ENCODE measurements at places on chromosomes 5 and 9.
A peak's percentile ranks its signal among the peaks of the same experiment; 100 is the strongest.

- DNase-seq = no peak
Measured at GRCh38 chr9:98818764-98819163, 11.3 kb downstream of the GALNT12 start.

- no peak for DNase-seq
Measured at GRCh38 chr5:147966326-147966725, 60.0 kb upstream of the C5orf46 start.

- DNase-seq = no peak
Measured at GRCh38 chr5:58938563-58939424, 355.9 kb downstream of the RAB3C start.

GRCh38 chr5:170277867-170278281 is 19.7 kb downstream of the LCP2 start:
- no peak for DNase-seq

GRCh38 chr5:56457887-56458812 is 225.0 kb upstream of the ANKRD55 start:
- no peak for DNase-seq

DNA sequence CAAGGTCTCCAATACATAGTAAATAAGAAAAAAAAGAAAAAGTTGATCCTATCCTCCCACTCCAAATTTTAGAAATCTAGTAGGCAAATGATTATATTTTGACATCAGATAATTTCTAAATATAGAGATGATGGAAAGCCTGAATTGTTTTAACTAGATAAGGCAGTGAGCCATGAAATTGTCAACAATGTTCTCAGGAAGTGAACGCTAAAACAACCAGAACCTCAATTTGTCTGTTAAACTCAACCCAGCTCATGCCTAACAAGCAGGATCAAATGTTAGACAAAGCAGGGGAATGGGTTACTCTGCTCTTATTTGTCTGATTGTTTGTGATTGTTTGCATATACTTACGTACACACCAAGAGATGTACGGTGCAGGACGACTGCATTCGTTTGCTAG is 49.2 kb downstream of the ESM1 start:
- no peak for DNase-seq

DNA sequence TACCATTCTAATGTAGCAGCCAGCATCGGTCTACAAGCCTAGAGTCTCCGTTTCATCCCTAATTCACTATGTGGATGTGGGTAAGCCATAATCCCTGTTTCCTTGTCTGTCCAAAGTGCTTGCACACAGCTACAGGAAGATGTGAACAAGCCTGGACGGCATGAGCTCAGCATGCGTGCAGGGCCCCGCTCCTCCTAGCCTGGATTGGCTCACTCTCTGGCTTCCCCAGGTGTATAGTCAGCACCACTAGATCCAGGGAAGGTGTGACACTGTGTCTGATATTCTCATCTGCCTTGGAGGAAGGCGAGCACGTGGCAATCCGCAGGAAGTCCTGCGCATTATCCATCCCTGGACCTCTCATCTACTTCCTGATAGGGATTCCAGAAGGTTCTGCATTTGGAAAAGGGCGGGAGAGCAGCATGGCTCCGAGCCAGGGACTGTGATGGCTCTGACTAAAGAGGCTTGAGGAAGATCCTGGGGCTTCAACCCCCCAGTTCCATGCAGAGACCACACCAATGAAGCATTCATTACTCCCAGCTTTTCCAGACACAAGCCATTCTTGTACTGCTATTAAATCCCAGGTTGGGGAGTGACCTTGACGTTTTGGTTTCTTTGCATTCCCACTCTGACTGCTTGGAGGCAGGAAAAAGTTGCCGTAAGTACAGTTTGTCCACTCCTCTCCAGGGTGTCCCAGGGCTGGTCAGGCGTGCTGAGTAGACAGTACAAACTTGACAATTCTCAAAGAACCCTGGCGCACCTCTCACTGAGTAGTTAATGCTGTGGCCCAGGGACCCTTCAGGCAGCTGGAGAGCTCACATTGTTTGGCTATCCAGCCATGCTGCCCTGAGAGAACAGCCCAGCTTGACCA is 65.6 kb downstream of the PSD2 start:
- no peak for DNase-seq

- DNase-seq = no peak
Measured at GRCh38 chr9:134919303-134919702, 1.6 kb upstream of the FCN1 start.

DNA sequence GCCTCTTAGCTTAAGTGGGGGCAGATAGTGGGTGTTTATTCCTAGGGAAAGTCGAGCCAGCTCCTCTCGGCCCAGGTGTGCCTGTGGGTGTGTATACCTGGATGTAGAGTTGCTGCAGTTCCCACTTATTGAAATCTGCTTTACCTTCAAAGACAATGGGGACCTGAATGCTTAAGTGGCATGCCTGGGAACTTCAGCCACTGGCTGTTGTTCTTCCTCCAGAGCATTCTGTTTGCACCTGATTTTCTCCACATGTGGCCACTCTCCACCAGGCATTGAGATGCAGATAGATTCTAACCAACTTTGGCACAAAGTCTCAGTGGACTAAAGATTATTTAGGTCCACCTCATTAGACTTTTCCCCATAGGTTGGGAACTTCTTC is 186.8 kb downstream of the ZNF462 start:
- DNase-seq = no peak

GRCh38 chr9:121739971-121740370 is 88.5 kb downstream of the DAB2IP start:
- no peak for DNase-seq

GRCh38 chr9:98034593-98035546 is 21.7 kb upstream of the NANS start:
- peak; percentile 67 for DNase-seq

- no peak for DNase-seq
Measured at GRCh38 chr9:99176527-99177013, 45.2 kb downstream of the ALG2 start.

- DNase-seq = no peak
Measured at GRCh38 chr5:33755231-33755630, 136.6 kb downstream of the ADAMTS12 start.

DNA sequence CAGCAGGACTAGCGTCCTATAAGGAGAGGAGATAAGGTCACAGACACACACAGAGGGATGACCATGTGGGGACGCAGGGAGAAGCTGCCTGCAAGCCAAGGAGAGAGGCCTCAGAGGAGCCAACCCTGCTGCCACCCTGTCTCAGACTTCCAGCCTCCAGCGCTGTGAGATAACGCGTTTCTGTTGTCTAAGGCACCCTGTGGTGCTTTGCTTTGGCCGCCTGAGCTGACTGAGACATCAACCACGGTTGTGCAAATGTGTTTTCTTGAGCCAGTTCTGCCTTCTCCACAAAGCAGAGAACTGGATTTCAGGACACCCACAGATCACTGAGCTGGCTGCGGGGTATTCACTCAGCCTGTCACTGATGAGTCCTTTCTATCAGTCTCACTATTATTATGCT is 149.1 kb downstream of the NXNL2 start:
- DNase-seq = no peak

DNA sequence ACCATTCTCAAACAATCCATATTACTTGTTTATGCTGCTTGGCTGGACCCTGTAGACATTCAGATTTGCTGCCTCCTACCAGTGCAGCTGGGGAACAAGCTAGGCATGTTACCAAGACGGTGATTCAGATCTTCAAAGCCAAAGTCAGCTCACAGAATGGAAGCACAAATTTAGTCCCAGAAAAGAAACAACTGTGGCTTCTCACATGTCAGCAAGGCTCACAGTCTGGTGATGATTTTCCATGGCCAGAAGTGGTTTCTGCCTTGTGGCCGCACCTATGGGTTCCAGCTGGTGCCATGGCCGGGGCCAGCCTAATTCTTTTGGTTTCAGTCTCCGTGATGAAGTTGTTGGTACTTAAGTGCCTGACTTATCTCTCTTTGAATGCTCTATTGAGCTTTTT is 182.2 kb downstream of the TMC1 start:
- no peak for DNase-seq

DNA sequence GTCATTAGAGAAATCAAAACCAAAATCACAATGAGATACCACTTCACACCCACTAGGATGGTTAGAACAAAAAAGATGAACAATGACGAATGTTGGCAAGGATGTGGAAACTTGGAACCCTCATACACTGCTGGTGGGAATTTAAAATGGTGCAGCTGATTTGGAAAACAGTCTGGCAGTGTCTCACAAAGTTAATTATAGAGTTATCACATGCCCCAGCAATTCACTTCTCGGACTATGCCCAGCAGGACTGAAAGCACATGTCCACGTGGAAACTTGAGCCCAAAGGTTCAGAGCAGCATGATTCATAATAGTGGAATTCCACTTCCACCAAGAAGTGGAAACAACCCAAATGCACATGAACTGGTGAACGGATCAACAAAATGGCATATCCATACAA is 85.0 kb upstream of the HRH2 start:
- DNase-seq = no peak

GRCh38 chr5:145801195-145801594 is 33.9 kb downstream of the PRELID2 start:
- DNase-seq = no peak

DNA sequence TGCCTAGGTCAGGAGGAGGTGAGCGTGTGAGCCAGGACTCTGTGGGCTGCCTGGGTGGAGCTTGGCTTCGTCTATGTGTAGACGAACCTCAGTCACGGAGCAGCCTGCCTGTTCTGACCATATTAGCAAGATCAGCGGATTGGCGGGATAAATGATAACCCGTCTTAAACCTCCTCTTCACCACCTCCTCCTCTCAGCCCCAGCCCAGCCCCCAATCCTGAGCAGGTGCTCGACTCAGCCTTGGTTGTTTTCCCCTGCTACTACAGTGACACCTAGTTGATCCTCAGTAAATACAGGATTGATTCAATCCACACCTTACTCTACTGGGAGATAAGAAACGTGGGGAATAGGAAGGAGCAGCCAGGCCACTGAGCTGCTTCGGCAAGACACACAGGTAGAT is 286.1 kb downstream of the IRX2 start:
- DNase-seq = no peak

DNA sequence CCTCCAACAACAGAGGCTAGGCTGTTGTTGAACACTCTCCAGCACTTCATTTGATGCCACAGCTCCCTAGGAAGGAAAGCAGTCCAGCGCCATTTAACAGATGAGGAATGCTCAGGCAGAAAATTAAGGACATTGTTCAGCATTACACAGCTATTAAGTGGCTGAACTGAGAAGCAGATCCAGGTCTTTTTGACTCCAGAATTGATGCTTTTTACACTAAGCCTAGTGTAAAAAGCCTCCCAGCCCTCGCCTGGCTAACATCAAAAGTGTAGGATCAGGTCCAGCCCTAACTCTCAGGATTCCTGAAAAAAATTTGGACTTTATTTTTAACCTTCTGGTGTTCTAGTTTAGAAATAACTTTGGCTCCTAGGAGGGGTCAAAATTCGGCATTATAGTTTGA is 106.4 kb upstream of the SMC5 start:
- DNase-seq = no peak

DNA sequence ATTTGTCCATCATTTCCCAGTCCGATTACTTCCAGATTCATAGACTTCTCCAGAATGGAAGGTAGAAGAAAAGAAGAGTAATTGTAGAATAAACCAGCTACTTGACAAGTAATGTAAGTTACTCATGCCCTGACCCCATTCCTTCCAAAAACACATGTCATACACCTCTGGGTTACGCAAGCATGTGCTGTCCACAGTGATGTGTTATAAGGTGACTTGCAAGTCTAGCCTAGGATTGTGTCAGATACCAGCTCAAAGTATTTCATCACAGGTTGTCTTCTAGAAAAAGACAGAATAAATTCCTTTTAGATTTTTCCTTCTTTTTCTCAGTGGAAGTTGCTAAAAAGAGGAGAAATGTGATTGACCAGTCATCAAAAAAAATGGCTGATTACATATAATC is 8.0 kb upstream of the TLR4 start:
- no peak for DNase-seq

GRCh38 chr5:158541536-158542297 is 558.0 kb downstream of the EBF1 start:
- DNase-seq = no peak

DNA sequence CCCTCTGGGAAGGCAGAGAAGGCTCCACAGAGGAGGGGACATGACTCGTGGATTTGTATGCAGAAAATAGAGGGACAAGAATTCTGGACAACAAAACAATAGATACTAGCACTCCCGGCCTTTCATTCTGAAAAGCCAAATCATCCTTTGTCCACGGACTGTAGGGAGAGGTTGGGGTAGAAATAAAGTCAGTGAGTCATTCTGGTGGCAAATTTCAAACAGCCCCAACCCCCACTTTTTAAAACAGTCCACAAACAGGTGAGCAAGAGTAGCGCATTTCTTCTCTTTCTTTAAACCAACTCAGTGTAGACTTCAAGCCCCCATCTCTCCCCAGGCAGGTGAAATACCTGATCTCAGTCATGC is 56.1 kb downstream of the PTPDC1 start:
- no peak for DNase-seq

- DNase-seq = no peak
Measured at GRCh38 chr5:59257488-59258400, 635.8 kb downstream of the PDE4D start.

DNA sequence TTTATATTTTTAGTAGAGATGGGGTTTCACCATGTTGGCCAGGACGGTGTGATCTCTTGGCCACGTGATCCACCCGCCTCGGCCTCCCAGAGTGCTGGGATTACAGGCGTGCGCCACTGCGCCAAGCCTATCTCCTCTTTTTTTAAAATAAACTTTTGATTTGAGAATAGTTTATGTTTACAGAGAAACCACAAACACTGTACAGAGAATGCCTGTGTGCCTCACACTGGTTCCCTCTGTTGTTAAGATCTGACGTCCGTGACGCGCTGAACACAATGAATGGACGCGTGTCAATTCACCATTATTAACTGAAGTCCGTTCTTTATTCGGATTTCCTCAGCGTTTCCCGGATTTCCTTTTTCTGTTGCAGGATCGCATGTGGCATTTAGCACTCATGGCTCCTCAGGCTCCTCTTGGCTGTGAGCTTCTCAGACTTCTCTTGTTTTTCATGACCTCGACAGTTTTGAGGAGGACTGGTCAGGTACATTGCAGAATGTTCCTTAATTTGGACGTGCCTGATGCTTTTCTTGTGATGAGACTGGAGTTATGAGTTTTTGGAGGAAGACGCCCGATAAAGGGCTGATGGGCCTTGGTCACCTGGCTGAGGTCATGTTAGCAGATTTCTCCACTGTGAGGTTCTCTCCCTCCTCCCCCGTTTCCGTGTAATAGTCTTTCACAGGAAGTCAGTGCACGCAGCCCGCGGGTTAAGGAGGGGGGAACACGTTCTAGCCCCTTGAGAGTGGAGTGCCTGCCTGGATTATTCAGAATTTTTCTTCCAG is 69.6 kb downstream of the ANKRD33B start:
- no peak for DNase-seq

Data from NCI-H2081 (cell line).